ENCODE measurements at places on chromosomes 7 and 10.

DNA sequence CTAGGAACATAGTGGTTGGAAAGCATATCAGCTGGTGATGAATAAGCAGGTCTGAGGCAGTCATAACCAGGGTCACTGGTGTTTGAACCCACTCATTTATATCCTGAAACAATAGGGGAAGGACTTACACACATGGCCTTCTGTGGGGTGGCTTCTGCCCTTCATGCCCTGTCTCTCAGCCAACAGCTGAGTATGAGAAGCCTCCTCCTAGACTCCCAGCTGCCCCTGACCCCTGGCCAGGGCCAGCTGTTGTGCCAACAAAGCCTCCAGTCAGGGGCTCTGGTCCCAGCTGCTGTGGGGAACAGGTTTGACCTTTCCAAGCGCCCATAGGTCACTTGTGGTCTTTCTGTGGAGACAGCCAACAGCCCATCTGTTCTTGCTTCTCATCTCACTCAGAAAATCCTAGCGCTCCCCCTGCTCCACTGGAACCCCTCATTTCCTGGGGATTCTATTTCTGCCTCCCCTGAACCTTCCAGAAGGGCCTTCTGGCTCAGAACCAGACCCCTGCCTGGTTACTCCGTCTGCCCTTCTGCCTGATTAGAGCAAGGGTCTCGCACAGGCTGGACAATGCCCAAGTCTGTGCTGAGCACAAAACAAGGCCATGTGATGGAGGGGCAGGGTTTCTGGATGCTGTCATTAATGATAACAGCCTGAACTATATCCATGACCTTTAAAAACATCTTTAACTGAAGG lies 9.7 kb upstream of the PURB start:
- no peak for DNase-seq

DNA sequence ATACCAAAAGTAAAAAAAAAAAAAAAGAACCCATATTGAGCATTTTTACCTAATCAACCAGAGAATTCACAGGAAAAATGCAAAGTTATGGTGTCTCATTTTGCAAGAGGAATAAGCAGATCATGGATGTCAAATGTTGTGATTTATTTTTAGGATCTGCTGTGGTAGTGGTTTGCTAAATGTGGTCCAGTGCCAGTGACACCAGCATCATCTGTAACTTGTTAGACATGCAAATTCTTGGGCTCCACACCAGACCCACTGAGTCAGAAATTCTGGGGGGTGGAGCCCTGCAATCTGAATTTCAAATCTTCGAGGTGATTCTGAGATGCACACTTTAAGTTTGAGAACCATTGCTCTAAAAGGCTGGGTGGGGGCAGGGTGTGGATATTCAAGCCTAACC lies 30.1 kb upstream of the ZEB1 start:
- DNase-seq, result no peak

- DNase-seq, result no peak
Measured at GRCh38 chr10:43623351-43623750, 17.1 kb downstream of the ZNF485 start.

- no peak for DNase-seq
Measured at GRCh38 chr7:91185771-91186170, 78.5 kb upstream of the FZD1 start.

- DNase-seq, result no peak
Measured at GRCh38 chr10:100146875-100147650, 38.8 kb downstream of the ERLIN1 start.

- peak; percentile 22 for DNase-seq
Measured at GRCh38 chr7:151631570-151631952, 111.9 kb upstream of the RHEB start.

- no peak for DNase-seq
Measured at GRCh38 chr10:118908557-118909256, 120.8 kb upstream of the NANOS1 start.

DNA sequence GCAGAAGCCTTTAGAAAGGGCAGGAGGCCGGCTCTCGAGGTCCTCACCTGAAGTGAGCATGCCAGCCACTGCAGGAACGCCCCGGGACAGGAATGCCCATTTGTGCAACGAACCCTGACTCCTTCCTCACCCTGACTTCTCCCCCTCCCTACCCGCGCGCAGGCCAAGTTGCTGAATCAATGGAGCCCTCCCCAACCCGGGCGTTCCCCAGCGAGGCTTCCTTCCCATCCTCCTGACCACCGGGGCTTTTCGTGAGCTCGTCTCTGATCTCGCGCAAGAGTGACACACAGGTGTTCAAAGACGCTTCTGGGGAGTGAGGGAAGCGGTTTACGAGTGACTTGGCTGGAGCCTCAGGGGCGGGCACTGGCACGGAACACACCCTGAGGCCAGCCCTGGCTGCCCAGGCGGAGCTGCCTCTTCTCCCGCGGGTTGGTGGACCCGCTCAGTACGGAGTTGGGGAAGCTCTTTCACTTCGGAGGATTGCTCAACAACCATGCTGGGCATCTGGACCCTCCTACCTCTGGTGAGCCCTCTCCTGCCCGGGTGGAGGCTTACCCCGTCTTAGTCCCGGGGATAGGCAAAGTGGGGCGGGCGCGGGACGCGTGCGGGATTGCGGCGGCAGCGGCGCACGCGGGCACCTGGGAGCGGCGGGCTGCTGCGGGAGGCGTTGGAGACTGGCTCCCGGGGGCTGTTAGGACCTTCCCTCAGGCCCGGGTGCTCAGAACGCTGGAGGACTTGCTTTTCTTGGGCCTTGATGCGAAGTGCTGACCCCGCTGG lies at the start of gene FAS:
TSS of gene FAS (plus strand) at position 415 of the 777 bp plus-strand sequence. CDS start at position 494, 79 bp downstream.
- peak; percentile 81 for DNase-seq

DNA sequence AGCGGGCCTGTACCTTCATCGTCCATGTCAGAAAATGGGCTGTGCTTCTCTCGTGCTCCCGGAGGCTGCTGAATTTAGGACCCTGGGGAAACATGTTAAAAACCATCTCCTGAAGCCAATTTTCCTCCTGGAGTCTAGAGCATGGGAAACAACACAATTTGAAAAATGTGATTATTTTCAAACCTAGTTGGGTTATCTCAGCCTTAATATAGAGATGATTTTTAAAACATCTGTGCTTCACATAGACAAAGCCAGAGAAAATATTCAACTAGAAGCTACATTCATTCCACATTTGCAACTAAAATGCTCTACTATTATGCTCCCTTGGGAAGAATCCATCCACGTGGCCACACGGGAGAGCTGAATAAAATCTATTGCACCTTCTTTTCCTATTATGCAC lies 225.9 kb upstream of the TMEM72 start:
- no peak for DNase-seq

GRCh38 chr7:87356448-87356847 lies 11.0 kb downstream of the CROT start:
- no peak for DNase-seq

GRCh38 chr10:126504063-126504760 lies 115.9 kb upstream of the ADAM12 start:
- peak; percentile 20 for DNase-seq

GRCh38 chr10:71849461-71849908 lies 1.6 kb downstream of the PSAP start:
- DNase-seq, result no peak

DNA sequence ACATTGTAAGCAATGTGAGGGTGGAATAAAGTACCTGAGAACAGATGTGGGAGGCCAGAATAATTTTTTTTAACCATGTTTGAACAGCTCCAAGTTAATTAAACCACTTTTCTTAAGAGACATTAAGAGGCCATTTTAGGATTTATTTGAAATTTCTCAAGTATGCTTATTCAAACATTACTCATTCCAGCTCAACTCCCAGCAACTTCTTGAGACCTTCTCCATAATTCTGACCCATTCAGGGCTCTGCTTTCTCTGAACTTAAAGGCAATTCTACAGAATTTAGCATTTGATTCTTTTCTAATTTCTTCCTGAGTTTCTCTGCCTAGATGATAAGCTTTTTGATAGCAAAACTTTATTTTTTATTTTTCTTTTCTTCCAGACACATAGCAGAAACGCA lies 314.5 kb downstream of the CAMK1D start:
- no peak for DNase-seq

DNA sequence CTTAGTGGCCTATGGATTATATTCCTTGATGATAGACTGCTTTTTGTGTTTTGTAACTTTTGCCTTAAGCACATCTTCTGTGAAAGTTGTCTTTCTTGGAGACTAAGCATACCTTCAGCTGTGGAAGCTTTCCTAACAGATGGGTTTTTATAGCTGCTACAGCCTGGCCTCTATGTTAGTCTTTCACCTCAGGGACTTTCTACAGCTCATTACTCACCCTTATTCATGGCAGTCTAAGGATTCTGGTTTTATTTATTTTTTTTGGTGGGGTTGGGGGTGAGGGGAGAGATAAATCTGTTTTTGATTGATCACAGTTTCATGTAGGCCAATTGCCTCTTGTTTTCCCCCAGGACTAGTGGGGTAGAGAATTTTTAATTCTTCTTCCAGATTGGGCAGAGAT lies 219.9 kb downstream of the DKK1 start:
- no peak for DNase-seq

- DNase-seq, result no peak
Measured at GRCh38 chr10:104029521-104029860, 56.2 kb downstream of the COL17A1 start.

- no peak for DNase-seq
Measured at GRCh38 chr7:121383235-121383910, 12.7 kb downstream of the FAM3C start.

DNA sequence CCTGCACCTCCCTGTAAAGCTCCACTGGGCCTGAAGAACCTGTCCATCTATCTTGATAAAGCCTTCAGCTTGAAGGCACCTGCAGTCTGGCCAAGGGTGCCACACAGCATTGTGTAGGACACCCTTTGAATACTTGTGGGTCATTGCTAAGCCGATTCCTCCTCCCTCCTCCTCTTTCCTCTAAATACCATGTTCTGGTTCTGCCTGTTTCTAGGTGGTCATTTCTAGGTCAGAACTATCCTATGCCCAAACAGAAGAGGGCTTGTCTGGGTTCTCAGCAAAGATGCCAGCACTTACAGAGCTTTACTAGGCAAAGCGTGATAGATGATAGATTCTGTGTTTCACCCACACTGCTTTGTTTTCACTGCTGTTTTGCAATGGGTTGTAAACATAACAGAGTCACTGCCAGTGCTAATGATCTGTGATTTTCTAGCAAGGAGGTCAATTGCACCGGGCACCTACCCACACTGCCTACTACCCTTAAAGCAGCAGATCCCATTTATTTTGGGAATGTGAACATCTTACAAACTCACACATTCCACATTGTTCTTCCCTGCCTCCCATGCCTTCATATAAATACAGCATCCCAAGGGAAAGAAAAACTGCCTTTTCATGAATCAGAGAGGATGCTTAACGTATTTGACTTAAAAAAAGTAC lies 279.1 kb upstream of the PITRM1 start:
- no peak for DNase-seq
